ENCODE measurements at places on chromosomes 16 and 17.

DNA sequence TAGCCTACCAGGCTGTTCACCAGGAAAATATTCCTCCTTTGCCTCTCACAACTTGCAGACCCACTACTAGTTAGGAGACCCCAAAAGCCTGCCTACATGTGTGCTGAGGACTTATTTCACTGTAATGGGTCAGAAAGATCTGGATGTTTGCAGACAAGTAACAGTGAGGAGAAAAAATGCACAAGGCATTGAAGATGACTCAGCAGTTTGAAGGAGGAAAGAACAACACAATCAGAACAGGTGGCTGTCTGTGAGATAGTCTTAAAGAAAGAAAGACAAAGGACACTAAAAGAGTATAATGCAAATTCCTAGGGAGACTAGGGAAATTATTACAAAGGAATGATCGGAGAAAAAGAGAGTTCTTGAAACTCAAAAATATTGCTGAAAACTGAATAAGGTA, 69.0 kb downstream of the ANKFN1 start:
- DNase-seq, result no peak

- no peak for DNase-seq
Observed at GRCh38 chr16:23917621-23918020, 81.8 kb downstream of the PRKCB start.

- no peak for DNase-seq
Observed at GRCh38 chr17:1143573-1143972, 36.2 kb downstream of the ABR start.

DNA sequence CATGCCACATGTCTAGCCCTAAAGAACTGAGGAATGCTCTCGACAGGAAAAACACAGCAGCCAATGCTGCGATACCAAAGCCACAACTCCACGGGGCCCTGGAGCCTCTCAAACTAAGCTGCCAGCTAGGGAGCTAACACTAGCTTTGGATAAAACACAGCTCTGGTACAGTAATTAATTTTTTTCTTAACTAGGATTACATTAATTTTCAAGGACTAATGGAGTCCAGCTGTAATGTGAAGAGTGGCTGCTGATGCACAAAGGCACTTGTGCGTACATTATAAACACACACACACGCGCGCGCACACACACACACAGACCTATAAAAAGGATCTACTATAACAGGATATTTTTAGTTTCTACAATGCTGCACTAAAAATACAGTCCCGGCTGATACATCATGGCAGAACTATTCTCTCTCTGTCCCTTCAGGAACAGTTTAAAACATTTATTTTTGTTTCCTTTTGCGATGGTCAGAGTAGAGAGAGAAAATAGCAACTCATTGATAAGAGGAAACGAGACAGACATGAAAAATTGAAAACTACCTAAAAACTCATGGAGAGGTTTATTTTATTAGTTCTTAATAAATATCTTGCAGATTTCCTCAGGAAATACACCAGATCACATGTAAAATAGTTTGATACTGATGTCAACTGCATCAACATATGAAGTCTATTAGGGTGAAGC, 88.5 kb downstream of the SMG6 start:
- peak; percentile 76 for DNase-seq

DNA sequence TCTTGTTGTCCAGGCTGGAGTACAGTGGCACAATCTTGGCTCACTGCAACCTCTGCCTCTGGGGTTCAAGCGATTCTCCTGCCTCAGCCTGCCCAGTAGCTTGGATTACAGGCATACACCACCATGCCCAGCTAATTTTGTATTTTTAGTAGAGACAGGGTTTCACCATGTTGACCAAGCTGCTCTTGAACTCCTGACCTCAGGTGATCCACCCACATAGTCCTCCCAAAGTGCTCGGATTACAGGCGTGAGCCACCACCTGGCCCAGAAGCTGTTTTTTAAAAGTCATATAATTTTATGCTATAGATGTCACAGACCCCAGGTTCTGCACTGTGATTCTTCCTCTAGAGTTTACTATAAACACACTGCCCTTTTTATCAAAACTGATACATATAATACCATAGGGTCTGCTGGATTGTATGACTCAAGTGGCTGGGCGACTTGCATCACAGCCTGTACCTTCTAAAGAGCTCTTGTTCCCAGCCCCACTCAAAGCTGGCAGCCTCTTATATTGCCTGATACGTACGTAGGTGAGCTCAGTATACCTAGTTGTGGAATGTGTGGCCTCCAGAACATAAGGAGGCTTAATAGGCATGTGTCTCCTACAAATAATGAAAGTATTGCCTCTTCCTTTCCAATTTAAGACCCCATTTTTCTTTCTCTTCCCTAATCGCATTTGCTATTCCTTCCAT, 295.8 kb downstream of the ZFHX3 start:
- DNase-seq, result no peak

- no peak for DNase-seq
Observed at GRCh38 chr17:21174713-21175112, 39.2 kb downstream of the TMEM11 start.

DNA sequence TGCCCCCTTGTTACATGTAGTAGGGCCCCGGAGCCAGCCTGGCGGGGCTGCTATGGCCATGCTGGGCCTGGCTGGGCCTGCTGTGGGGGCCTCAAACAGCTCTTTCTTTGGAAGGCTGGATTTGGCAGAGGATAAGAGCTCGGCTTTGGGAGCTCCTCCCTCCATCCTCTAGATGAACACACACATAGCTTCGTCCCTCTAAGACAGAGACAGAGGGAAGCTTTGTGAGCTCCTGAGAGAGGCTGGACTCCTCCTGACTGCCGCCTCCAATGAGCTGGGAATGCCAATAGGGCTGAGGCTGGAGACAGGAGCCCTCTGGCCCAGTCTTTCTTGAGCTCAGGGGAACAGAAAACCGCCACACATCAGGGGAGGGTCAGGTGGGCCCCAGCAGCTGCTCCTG, 37.3 kb upstream of the CDC42EP4 start:
- DNase-seq, result no peak

DNA sequence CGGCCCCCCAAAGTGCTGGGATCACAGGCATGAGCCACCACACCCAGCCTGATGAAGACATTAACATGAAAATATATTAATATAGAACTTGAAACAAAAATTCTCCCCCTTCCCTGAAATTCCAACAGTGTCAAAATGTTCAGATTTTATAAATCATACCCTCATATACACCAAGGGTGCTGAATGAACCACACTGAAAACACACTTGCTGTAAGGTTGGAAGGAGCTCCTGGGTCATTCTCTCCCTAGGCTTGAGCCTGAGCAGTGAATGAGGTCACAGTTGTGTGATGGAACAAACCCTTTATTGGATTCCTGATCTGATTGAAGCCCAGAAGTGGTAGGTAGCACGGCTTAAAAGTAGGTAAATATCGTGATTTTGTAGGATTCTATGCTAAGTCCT, at the start of gene EFCAB3:
Gene EFCAB3, plus strand, starts transcription at position 301 of the 400 bp plus-strand sequence. CDS start 2,427 bp downstream, outside the sequence.
- no peak for DNase-seq

DNA sequence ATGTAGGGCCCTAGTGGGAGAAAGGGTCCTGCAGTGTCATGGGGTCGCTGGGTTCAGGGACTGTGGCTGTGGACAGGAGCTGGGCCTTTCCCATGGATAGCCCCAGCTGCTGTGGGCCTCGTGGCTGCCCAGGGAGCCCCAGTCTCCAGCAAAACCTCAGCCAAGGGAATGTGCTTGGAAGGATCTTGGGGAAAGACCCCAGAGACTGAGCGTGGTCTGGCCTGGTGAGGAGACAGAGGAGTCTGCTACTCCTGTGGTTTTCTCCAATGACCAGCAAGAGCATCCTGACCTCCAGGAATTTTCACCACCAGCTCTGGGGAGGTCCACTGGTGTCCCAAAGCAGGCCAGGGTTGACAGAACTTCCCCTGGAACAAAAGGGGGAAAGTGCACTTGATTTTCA, 42.3 kb downstream of the RNF112 start:
- DNase-seq, result no peak

GRCh38 chr17:82863941-82864712, 24.3 kb upstream of the ZNF750 start:
- DNase-seq, result no peak

DNA sequence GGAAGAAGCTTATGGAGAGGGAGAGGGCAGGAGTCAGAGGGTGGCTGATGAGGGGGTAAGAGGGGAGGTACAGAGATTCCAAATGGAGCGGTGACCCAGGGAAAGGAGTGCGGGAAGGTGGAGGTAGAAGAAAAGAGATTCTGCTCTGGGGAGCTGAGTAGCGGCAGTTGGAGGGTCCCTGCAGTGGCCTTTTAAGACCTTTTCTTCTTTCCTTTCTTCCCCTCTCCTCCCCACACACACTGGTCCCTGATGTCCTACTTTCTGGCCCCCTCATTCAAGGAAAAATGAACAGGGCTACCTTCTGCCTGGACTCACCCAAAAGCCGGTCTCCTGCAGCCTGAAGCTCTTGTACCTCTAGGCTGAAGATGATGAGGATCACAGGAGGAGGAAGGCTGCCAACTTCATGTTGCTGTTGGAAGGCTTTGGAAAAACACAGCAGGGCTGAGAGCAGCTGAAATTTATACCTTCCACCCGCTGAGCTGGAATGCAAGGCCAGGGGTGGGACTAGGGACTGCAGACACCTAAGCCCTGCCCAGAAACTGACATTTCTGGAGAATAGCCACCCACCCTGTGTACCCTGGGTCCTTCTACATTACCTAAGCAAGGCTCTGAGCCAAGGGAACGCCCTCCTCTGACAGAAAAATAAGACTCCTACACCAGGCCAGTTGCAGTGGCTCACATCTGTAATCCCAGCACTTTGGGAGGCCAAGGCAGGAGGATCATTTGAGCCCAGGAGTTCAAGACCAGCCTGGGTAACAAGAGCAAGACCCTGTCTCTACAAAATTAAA, 9.4 kb upstream of the HEATR6 start:
- no peak for DNase-seq

GRCh38 chr16:29900102-29900887, at the start of gene ASPHD1:
Gene ASPHD1 (plus strand): TSS chr16:29900488. CDS start chr16:29900972, 484 bp downstream.
- peak; percentile 88 for DNase-seq

DNA sequence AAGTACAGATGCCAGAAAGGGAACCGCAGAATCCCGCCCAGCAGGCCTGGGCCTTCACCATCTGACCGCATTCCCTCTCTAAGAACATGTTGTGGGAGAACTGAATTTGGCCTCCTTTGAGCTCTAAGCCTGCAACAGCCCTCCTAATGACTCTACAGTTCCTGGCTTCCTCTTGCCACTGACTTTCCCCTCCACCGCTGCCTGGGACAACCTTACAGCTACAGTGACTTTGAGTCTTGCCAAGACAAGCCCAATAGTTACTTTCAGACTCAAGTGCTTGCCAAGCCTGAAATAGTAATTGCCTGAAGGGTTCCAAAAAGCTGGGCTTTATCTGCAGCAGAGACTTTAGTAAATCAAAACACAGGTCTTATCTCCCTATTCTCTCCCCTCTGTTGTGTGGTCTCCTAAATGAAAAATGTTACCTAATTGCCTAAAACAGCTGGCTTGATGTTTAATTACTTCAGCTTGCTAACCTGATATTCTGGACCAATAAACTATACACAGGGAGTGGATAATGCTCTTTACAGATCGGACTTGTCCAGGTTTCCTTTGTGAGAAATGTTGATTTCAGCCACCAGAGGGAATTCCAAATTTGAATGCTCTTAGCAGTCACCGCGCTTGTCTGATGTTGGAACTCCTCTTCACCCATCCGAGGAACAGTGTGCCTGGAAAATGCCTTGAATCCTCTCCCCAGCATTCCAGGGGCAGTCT, 85.1 kb upstream of the TBX2 start:
- DNase-seq, result no peak

- DNase-seq, result no peak
Observed at GRCh38 chr16:2959206-2959605, 4.9 kb upstream of the KREMEN2 start.

DNA sequence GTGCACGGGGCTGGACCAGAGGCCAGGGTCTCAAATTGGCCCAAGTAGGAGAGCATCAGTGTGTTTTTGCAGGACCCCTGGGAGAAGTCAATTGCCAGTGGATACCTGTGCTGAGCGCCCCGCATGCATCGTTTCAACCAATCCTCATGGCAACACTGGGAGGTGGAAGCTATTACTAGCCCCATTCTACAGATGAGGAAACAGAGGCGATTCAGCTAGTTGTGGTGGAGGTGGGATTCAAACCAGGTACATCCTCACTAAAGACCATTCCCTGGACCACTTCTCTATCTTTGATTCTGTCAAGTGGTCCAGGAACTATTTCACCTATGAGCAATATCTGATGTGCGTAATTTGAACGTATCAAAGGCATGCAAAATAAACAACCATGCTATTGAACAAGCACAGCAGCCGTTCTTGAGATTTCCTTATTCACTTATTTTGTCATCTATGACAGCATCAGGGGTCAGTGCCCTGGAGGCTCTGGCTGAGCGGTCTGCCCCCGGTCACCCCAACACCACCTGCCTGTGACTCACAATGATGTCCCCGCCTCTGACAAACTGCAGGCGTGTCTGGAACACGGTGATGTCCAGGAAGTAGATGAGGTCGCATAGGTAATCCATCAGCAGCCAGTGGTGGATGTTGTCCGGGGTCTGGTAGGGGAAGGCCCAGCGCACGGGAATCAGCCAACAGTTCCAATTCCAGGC, 54.0 kb downstream of the CNGB1 start:
- no peak for DNase-seq

DNA sequence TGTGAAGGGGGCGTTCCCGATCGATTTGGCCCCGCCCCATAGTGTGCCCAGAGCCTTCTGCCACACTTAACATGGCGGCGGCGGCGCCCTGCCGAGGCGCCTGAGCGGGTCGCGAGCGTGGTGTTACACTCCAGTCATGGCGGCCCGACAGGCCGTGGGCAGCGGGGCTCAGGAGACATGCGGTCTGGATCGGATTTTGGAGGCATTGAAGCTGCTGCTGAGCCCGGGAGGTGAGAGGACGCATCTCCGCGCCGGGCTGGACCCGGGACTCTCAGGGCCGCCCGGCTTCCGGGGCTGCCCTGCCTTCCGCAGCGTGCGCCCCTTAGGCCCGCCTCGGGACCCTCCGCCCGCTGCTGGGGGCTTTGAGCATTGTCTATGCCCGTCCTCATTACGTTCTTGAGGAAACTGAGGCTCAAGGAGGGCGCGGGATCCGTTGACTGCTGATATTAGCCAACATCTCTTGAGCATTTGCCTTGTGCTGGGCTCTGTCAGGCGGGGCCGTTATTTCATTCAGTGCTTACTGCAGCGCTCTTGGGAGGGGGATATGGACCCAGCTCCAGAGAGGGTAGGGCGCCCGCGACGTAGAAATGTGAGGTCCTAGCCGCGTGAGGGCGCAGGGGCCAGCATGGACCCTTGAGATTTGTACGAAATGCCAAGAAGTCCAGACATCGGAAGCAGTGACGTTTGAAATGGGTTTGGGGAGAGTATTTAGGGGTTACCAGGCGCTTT, at the start of gene TANGO6:
Gene TANGO6, plus strand, starts transcription at position 50 of the 729 bp plus-strand sequence. Its CDS starts 87 bp downstream, at position 137.
- DNase-seq, result peak; percentile 96
